Cardiac septum (tissue), 1 donor: ENCODE measurements at places on chromosomes 16 and 17.

- DNase-seq: no peak
Measured at GRCh38 chr17:31273516-31273915, 23.5 kb downstream of the OMG start.

GRCh38 chr17:35665662-35666061 lies 65.8 kb upstream of the RASL10B start:
- no peak for DNase-seq

DNA sequence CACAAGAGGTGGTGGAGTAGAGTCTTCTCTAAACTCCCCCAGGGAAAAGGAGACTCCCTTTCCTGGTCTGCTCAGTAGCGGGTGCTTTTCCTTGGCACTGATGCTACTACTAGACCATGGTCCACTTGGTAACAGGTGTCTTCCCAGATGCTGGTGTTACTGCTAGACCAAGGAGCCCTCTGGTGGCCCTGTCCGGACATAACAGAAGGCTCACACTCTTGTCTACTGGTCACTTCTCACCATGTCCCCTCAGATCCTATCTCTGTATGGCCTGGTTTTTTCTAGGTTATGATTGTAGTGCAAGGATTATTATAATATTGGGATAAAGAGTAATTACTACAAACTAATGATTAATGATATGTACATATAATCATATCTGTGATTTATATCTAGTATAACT lies 49.7 kb upstream of the ARL4D start:
- DNase-seq: no peak

- DNase-seq: no peak
Measured at GRCh38 chr17:77453613-77454241, 313.0 kb downstream of the SEC14L1 start.

DNA sequence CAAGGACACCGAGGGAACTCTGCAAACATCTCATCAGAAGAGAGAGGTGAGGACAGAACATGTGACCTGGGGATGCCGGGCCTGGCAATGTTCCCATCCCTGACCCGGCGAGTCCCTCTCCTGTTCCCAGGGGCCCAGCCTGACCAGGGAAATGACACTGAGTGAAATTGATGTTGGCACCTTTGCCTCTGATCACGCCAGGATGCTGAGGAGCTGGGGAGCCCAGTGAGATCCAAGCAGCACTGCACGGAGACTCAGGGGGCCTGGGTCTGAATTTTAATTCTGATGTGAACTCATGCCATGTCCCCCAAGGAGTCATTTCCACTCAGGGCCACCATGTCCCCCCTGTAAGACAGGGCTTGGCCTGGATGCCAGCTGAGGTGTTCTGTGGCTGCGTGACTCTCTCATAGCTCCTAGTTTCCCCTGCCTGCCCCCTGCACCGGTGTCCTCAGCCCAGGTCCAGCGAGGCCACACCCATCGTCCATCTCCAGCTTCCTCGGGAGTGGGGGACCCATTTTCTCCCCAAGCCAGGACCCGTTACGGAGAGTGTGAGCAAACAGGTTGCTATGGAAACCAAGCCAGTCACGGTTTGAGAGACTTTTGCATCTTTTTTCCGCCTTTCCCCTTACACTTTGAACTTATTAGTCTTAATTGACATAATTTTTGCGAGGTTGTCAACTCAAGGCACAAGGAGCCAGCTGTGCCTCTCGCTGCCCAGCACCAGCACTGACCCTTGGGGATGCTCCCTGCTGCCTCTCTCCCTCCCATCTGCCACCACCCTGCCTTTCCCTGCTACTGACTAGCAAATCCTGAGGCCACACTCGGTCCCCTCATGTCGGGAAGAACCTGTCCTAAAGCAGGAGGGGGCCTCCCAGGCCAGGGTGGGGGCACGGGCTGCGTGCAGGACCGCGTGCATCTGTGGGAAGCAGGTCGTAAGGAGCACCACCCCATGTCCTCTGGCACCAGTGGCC lies 150.0 kb downstream of the SDK2 start:
- no peak for DNase-seq

- DNase-seq: no peak
Measured at GRCh38 chr17:58032691-58033415, 25.8 kb upstream of the SRSF1 start.

- peak; percentile 86 for DNase-seq
Measured at GRCh38 chr17:75270218-75270965, 639 bp downstream of the MIF4GD start.

DNA sequence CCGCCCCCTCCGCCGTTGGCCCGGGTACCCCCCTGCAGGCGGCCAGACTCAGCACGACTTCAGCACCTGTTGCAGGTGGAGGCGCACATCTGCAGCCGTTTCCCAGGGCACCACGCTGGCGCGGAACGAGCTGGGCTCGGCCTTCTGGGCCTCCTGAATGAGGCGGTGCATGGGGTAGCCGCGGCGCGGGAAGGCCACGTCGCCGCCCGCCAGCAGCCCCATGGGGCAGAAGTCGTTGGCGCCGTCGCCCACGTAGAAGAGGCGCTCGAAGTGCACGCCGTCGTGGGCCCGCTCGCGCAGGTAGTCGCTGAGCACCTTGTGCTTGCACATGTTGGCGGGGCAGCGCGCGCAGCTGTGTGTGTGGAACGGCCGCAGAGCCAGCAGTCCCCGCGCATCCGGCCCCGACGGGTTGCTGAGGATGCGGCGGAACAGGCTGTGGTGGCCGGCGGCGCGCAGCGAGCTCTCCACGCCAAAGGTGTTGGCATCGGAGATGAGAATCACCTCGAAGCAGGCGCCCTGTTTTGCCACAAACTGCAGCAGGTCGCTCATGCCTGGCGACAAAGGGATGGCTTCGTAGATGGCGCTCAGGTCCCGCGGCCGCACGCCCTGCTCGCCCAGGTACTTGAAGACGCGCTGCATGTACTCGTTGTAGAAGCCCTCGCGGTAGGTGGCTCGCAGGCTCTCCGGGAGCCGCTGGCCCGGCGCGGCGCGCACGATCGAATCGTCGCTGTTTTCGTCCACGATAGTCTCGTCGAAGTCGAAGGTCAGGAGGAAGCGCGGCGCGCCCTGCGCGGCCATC lies 6.2 kb downstream of the PHOSPHO1 start:
- no peak for DNase-seq

GRCh38 chr17:47812146-47812920 lies 9.3 kb downstream of the OSBPL7 start:
- peak; percentile 62 for DNase-seq

DNA sequence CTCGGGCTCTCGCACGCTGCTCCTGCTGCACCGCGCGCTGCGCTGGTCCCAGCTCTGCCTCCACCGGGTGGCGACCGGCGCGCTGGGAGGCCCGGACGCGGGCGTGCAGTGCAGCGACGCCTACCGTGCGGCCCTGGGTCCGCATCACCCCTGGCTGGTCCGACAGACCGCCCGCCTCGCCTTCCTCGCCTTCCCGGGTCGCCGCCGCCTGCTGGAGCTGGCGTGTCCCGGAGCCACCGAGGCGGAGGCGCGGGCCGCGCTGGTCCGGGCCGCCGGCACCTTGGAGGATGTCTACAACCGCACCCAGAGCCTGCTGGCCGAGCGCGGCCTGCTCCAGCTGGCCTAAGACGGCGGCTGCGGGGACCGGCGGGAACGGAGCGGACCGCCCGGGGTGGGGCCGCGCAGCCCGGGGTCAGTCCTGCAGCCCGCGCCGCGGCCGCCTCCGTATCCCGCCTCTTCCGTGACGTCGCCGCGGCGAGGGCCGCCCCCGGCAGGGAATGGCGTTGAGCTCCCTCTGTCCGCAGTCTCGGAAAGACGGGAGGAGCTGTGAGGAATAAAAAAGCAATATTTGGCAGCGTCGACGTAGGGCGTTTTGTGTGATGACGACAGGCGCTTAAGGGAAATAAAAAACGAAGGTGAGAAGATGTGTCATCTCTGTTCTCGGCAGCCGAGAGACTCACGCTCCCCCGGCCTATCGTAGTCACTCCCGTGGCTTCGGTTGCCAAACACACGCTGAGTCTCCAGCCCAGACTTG lies 1.4 kb downstream of the GLTPD2 start:
- peak; percentile 94 for DNase-seq
